Cardiac fibroblast (primary cell): ENCODE measurements at places on chromosomes 1 and 21.

DNA sequence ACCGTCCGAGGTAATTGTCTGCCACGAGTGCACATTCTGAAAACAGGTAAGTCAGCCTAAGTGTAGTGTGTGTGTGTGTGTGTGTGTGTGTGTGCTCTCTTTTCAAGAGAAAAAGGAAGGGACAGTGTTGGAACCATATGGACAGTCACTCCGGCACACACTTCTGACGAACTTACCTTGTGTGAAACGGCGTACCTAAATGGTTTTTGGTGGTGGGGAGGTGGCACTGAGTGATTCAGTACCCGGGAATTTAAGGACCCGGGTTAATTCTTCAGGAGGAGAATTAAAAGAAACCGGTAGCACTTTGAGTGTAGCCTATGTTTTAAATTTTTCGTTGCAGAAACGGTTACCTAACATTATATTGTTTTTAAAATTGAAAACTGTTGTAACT is 286 bp downstream of the ODR4 start:
- no peak for DNase-seq

DNA sequence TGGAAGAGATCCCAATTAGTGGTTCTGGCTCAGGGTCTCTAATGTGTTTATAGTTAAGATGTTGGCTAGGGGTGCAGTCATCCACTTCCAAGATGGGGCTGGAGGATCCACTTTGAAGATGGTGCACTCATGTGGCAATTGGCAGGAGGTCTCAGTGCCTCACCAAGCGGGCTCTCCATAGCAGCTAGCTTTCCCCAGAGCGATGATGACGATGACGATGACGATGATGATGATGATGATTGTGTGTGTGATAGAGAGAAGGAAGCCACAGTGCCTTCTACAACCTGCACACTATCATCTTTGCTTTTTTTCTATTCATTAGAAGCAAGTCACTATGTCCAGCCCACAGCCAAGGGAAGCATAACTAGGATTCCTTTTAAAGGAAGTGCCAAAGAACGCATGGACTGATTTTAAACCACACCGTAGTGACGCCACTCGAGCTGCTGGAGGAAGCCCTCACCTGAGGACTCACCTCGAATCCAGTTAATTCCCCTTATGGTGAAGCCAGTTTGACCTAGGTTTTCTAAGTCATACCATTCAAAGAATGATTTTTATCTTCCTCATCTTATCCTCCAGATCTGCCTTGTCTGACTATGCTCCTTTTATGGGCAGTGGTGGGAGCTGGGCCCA is 49.4 kb downstream of the SRRM1 start:
- no peak for DNase-seq

DNA sequence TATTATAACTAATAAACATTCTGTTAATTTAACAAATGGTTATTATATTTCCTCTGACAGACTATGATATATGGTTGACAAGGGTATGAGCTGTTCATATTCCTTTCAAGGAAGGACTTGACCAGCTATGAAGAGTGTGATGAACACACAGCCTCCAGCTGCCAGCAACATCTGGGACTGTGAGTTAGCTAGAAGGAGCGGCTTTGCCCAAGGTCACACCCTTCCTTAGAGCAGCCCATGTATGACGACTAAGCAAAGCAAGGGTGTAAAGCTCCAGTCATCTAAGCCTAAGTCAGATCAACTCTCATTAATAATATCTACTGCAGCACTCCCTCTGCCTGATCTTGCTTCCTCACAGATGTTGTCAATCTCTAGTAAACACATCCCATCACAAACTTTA is 355.4 kb downstream of the PLPP3 start:
- DNase-seq = no peak

GRCh38 chr1:196180847-196181593 is 427.2 kb downstream of the KCNT2 start:
- peak; percentile 88 for DNase-seq

DNA sequence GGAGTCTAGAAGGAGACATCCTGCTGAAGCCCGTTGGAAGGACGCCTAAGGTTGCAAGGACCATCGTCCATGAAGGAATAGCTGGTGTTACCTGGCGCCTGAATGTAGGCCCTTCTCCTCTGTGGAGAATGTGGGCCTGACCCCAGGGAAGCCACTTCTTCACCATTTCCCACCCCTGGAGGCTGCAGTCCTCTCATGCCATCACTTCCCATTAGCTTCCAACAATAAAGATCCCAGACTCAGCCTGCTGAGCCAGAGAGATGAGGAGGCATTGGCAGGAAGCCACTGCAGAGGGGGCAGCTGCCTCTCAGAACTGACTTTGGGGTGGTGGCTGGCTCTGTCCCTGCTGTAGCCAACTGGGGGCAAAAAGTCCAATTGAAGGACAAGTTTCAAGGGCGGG is 21.3 kb upstream of the KCNE2 start:
- no peak for DNase-seq

DNA sequence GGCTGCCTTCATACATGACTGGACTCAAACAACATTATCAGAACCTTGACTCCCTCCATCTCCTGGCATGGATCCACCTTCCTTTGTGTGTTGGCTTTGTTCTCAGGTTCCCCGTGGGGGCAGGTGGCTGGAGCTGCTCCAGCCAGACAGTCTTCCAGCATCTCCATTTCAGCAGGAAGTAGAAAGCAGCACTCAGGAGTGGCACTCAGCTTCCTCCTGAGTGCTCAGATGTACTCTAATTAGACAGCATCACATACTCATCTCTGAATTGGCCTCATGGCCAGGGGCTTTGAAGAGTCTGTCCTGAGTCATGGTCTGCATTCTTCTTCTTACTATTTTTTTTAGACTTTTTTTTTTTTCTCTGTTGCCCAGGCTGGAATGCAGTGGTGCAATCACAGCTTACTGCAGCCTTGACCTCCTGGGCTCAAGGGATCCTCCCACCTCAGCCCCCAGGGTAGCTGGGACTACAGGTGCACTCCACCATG is 27.9 kb downstream of the OVAAL start:
- DNase-seq = peak; percentile 54

DNA sequence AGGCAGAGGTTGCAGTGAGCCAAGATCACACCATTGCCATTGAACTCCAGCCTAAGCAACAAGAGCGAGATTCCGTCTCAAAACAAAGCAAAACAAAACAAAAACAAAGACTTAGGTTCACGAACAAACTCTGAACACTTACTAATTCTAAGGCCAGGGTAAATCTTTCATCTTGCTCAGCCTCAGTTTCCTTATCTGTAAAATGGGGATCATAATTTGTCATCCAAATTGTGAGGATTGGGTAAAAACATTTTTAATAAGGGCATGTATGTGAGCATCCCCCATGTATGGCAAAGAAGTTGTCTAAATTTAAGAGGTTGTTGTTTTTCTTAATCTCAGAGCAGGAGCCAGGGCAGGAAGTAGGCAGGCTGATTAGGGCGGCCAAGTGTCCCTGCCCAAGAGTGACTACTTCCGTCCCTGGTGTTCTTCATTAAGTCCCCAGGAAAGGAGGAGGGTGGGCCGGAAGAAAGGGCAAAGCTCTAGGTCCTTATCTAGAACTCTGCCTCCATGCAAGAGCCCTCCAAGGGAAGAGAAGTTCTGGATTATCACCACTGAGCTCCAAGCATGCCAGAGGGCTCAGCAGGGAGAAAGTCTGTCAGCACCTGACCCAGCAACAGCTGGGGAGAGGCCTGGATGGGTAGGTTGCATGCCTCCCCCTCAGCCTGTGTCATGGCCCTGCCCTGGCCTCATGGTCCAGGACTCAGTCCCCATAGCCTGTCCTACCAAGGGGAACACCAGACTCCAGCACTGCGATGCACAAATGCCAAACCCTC is 49.9 kb upstream of the CLIC4 start:
- no peak for DNase-seq
